HFFc6 (cell line): ENCODE measurements at places on chromosomes 5 and 9. TPM values are rescaled to one million over a fixed set of nuclear protein-coding genes. Genes with fewer than 3 reads are reported as not detected.

- DNase-seq, result no peak
Observed at GRCh38 chr5:96252596-96252995, 180.5 kb downstream of the PCSK1 start.

- no peak for DNase-seq
Observed at GRCh38 chr5:163447875-163448274, 10.5 kb downstream of the CCNG1 start.

- DNase-seq, result no peak
Observed at GRCh38 chr5:9667906-9668305, 37.8 kb upstream of the TAS2R1 start.

- no peak for DNase-seq
Observed at GRCh38 chr5:883475-884181, 9.0 kb downstream of the BRD9 start.

- no peak for DNase-seq
Observed at GRCh38 chr9:72925126-72925789, 27.6 kb downstream of the ALDH1A1 start.

The IRGM gene
- not detected in 3 replicates for total RNA-seq

The PRPF4 gene
- 26.2 to 36.4 TPM (median 30.1 TPM) in 3 replicates for total RNA-seq
